ENCODE measurements at places on chromosomes 2 and 18.

DNA sequence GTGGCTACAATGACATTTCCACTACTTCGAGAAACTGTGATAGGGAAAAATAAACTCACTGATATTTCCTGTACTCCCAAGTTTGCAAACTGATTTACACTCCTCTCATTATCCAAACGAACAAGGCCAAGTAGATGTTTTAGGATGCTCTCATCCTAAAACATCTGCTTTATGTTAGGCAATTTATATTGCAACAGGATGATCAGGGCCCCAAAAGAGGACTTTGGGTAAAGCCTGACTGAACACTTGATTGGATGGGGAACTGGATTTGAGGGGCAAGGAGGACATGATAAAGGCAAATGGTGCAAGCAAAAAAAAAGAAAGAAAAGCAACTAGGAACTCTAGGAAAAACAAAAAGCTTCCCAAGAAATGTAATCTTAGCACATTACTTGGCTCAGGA is 2.1 kb upstream of the HES6 start:
- no peak for DNase-seq

GRCh38 chr2:142756430-142756829 is 121.0 kb upstream of the KYNU start:
- DNase-seq, result peak; percentile 85

DNA sequence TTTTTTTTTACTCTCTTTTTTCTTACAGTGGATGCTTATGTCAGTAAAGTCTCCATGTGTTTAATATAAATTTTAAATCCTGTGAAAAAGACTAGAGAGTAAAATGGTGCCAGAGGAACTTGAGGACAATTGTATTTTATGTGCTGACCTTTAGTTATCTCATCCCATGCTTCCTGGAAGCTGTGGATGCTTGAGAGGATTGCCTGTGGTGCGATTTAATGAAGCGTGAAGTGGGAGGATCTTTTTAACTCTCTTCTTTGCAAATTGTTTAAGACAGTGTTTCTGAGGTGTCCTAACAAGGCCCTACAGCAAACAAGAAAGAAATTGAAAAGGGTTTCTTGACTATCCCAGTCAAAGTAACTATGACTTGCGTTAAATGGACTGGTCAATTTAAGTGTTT is 84.2 kb downstream of the DTNA start:
- DNase-seq, result no peak

- no peak for DNase-seq
Measured at GRCh38 chr18:46939998-46940571, 22.7 kb downstream of the KATNAL2 start.

GRCh38 chr2:38301969-38302702 is 74.9 kb downstream of the ATL2 start:
- DNase-seq, result no peak

DNA sequence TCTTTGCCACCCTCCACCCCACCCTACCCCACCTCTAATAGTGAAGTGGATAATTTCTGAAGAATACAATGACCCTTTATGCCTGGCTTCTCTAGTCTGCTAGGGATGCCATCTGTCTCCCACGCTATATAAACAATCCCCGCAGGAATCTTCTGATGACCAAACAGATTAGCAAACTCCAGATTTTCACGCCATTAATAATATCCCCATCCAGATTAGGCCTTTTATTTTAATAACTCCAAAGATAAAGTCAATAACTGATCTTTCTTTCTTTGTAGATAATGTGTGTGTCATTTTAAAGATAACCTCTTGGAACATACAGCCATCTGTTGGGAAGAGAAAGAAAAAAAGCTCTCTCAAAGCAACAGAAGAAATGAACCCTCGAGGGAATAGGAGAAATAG is 47.9 kb upstream of the CCDC150 start:
- DNase-seq, result no peak

- DNase-seq, result no peak
Measured at GRCh38 chr2:230202430-230203109, 17.2 kb downstream of the SP110 start.

DNA sequence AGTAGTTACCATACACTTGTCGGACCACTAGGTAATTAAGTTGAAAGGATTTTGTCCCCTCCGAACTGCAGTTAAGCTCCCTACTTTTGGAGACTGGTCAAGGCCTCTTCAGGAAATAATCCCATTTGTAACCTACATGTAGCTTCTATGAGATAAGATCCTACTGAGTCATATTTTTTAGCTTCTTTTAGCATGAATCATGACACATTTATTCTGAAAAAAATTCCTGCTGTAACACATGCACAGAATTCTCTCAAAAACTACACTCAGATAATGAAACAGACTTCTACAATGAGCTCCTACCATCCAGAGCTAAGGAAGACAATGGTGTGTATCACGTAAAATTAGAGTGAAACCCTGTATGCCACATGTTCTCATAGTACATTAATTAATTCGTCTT is 100.7 kb upstream of the CCDC195 start:
- DNase-seq, result peak; percentile 89

GRCh38 chr2:203562268-203562667 is 27.2 kb upstream of the RAPH1 start:
- no peak for DNase-seq

DNA sequence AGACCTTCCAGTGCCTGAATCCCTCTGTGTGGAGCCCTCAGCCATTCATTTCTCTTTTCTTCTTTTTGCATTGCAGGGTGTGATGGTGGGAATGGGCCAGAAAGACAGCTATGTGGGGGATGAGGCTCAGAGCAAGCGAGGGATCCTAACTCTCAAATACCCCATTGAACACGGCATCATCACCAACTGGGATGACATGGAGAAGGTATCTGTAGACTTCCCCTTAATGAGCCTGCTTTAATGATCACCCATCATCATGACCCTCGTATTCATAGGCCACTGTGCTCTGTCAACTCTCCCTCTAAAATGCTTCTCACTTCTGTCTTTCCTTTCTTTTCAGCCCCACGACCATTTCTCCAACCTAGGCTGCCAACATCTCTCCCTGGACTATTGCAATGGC is 9.5 kb downstream of the ACTG2 start:
- DNase-seq, result no peak

DNA sequence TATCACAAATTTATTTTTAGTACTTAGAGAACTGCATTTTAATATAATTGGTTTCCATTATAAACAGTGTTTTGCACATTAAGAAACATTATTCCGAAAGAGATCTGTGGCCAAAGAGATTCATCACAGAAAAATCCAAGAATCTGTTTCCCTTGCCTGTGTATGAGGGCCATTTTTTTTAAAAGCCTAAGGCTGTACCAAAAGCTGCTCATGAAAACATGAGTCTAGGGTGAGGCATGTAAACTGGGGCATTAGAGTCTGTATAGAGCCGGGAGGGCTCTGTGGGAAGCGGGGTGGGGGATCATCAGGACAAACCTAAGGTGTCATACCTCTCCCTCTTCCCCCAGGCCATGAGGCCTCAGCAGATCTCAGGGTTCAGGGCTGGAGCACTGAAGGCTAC is 223.8 kb downstream of the FBXO15 start:
- DNase-seq, result no peak

DNA sequence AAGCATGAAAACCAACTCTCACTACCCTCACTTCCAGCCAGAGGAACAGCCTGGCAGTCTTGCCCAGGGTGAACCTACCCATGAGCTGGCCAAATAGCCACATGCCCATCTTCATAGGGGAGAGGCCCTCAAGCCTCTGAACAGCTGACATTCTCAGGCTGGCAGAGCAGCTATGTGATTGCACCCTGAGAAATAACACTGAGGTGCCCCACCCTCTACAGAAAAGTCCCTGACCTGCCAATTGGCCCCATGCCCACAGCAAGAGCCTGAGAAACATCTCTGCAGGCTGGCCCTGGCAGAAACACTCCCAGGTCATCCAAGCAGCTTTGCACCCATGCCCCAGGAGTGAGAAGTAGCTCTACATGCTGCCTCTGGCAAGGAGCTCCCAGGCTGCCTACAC is 127.4 kb upstream of the OTX1 start:
- DNase-seq, result no peak

DNA sequence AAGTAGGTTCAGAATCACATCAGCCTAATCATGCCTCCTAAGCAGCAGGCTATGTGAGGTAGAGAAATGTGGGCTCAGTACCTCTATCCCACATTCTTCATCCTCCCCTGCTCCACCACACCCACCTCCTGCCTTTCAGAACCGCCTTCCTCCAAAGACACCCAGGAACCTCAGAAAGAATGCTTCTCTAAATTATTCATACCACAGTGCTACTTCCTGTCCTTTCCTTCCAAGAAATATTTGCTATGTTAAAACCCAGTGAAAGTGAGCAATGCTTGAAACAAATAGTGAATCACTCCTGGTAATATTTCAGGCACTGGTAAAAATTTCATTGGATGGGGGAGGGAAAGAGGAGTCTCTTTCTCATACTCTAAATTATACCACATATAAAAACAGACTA is 24.0 kb upstream of the CREB1 start:
- DNase-seq, result peak; percentile 90

- DNase-seq, result no peak
Measured at GRCh38 chr18:77522051-77522675, 272.5 kb downstream of the GALR1 start.

DNA sequence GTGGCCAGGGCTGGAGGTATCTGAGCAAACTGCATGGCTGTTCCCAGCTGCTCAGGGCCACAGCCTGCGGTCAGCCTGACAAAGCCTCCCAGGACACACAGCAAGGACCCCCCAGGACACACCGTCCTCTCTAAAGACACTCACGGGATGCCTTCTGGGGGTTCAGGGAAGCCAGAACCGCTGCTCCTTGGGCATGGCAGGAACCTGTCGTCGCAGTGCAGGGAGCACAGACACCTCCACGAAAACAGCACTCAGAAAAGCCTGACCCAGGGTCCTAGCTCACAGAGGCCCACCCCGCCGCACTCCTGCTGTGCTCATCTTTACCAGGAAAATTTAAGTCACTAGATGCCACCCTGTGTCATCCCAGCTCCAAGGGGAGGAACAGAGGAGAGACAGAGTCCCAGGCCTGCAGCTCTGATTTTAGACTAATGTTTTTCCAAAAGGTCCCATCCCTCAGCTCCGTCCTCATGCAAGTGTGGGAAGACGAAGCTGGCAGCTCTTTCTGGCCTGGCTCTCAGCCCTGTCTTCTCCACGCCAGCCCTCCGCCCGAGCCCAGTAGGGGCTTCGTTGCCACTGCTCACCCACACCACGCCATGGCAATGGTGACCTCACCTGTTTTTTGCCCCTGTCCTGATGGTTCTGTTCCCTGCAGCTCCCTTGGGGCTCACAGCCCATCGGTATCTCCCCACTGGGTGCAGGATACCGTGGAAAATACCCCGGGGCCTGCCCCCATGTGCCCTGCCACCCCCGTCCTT is 23.9 kb upstream of the SLC66A3 start:
- DNase-seq, result no peak

GRCh38 chr18:68215931-68216330 is 499.0 kb downstream of the TMX3 start:
- peak; percentile 33 for DNase-seq

GRCh38 chr18:69677595-69677994 is 270.1 kb downstream of the CD226 start:
- DNase-seq, result no peak

DNA sequence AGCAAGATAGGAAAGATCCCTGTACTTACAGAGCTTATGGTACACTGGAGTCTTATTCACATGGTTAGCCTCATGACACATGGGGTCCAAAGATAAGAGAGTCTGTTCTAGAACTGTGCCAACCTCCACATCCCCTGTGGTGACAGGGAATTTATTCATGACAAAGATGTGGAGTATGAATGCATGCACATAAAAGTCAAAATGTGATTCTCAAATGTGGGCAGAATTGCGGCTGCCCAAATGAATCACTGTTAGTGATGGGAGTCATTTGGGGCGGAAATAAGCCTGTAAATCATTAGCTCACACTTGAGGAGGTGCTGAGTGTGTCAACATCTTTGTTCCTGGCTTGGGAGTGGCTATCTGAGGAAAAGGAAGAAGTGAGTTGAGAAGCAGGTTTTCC is 560.6 kb downstream of the SLC4A3 start:
- peak; percentile 82 for DNase-seq

GRCh38 chr2:28327581-28327955 is 65.1 kb upstream of the FOSL2 start:
- no peak for DNase-seq

DNA sequence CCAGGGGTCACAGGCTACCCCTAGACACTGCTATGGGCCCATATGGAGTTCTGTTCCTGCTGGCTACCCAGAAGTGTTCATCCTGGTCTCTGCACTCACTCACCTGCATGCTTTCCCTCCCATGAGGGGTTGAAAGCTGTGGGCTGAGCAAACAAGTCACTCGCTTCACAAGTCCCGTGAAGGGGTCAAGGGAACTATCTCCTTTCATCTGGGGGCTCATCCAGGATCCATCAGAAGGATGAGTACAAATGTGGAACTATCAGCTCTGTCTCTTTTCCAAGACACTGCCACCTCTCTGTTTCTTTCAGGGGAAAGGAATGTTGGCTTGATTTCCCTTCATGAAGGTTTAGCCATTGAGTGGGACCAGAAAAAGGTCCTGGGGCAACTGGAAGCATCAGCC is 21.7 kb downstream of the SULT1C4 start:
- peak; percentile 26 for DNase-seq

DNA sequence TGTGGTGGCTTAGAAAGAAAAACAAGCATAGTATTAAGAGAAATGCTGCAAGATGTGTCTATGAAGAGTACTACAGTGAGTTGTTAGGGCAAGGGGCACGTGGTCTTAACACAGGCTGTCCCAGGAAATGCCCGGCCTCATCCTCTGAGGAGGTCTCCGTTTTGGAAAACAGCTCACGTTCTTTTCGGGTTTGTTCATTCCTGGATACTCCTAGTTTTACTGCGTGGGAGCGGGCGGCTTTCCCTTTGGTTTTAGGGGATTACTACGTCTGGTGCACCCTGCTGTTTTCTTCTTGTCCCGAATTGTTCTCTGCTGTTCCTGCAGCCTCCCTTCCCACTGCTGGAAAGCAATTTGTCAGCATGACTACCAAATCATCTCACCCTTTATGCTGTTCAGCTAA is 55.5 kb upstream of the RAB6D start:
- DNase-seq, result peak; percentile 7

DNA sequence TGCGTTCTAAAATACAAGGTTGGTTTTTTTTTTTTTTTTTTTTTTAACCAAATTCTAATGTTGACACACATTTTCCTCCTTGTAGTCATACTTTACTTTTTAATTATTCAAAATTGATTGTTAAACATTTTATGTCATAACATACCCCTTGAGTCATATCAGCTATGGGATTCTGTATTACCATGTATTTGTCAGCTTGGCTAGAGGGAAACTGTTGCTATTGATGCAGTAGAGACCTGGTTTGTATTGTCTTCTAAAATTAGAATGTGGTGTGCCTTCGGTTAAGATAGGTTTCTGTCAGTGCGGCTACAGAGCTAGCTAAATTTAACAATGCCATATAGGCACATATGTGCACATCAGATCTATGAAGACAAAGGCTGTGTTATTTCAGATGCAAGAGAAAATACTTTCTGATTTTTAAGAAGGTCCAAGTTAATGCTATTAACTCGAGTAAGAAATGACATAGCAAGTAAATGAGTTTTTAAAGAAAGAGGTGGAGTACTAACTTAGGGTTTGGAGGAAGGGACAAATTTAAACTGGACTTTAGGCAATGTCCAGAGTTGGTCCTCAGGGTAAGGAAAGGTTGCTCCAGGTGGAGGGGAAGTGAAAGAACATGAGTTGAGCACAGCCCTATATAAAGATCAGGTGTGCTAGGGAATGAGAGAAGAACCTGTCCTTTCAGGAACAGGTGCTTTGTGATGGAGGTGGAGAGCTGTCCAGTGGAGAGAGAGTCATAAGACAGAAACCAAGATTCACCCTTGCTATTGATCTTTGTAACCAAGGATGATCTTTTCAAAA is 152.3 kb downstream of the PRPF40A start:
- DNase-seq, result no peak
